ENCODE measurements at places on chromosomes 16 and 17.
A peak's percentile ranks its signal among the peaks of the same experiment; 100 is the strongest.

- no peak for DNase-seq
These were observed 47.3 kb downstream of the BRIP1 start for GRCh38 chr17:61815863-61816503.

DNA sequence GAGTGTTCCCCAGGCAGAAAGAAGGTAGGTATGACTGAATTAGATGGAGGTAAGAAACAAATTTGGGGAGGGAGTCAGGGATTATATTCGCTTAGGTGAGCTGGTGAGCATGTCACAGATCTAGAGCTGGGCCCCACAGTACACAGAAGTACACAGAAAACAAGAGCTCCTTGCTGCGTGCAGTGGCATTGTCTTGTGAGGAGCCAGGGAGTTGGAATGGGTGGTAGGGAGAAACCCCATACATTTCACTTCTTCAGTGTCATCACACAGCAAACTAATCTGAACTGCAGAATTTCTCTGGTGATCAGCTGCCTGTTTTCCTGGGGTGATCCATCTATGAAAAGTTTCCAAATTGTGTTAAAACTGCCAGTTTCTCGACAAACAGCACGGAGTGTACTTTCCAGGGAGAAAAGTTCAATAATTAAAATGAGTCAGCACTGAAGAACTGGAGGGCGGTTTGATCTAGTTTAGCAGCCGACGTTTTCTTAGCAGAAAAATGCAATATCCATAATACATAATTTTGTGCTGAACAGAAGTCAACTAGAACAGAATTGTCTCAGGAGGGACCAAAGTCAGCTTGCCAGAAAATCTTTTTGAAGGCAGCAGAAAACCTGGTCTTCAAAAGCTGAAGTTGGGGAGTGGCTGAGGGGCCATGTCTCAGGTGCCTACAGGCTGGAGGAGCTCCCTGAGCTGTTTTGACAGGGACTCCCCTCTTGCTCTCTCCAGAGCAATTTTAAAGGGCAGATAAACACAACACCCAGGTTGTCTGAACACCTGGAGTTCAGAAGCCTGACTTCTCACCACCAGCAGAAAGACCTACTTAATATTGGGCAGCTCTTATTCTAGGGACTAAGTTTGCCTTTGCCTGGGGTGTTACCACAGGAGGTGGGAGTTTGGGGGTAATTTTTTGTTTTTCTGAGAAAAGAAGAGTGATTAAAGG lies 448.6 kb downstream of the CA10 start:
- DNase-seq: no peak

DNA sequence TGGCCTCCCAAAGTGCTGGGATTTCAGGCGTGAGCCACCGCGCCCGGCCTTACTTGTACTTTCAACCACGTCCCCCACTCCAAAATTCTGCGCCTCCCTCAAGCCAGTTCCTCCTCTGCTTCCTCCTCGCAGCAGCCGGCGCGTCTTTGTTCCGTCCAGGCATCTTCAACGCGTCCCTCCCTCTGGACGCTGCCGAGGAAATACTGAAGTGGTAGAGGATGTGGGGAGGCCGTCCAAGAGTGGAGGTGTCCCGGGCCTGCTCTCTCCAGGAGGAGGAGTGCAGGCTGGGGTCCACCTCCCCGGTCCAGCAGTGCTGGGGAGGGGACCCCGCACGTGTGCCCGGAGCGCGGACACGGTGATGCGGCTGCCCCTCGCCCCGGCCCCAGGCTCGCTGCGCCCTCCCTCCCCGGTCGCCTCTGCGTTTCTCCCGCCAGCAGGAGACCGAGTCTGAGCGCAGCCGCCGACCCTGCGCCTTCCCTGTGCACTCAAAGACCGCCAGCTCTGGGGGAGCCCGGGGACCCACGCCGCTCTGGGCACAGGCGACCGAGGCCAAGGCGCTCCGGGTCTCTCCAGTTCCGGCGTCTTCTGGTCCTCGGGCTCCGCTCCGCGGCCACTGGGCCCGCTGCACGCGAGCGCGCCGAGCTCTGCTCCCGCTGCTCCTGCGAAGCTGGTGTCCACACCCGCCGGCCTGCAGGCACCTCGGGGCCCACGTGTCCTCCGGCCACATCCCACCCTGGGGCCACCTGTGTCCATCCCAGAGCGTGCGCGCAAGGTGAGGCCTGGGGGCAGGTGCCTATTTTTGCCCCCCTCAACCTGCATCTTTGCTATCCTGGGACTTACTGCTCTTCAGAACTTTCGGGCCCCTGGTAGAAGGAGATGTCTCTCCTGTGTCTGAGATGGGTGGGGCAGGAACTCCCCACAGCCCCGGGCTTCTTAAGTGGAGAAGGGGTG lies 31.7 kb downstream of the OSBPL7 start:
- DNase-seq: peak; percentile 70

GRCh38 chr16:78562111-78562510 lies 462.7 kb downstream of the WWOX start:
- DNase-seq: no peak

DNA sequence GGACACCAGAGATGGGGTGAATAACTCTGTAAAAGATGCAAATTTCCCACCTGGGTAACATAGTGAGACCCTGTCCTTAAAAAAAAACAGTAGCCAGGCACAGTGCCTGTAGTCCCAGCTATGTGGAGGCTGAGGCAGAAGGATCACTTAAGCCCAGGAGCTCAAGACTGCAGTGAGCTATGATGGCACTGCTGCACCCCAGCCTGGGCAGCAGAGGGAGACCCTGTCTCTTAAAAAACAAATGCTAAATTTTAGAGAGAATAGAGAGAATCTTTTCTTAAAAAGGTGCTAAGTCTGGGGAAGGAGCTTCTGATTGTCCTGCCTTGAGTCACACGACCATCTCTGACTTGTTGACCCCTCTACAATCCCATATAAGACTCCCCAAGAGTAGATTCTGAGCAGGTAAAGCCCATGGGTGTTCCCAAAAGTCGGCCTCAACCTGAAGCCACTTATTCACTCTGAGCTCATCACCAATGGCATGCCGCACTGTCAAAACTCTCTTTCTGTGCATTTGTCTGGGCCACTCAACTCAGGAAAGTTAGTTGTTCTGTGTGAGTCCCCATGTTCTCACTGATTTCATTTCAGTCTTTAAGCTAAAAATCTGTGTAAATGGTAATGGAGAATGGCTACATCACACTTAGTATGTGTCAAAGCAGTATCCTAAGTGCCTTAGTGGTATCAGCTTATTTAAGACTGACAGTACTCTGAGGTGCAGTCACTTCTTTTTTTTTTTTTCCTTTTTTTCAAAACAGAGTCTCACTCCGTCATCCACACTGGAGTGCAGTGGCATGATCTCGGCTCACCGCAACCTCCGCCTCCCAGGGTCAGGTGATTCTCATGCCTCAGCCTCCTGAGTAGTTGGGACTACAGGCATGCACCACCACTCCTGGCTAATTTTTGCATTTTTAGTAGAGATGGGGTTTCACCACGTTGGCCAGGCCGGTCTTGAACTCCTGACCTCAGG lies 41.6 kb downstream of the PRKCB start:
- DNase-seq: no peak

DNA sequence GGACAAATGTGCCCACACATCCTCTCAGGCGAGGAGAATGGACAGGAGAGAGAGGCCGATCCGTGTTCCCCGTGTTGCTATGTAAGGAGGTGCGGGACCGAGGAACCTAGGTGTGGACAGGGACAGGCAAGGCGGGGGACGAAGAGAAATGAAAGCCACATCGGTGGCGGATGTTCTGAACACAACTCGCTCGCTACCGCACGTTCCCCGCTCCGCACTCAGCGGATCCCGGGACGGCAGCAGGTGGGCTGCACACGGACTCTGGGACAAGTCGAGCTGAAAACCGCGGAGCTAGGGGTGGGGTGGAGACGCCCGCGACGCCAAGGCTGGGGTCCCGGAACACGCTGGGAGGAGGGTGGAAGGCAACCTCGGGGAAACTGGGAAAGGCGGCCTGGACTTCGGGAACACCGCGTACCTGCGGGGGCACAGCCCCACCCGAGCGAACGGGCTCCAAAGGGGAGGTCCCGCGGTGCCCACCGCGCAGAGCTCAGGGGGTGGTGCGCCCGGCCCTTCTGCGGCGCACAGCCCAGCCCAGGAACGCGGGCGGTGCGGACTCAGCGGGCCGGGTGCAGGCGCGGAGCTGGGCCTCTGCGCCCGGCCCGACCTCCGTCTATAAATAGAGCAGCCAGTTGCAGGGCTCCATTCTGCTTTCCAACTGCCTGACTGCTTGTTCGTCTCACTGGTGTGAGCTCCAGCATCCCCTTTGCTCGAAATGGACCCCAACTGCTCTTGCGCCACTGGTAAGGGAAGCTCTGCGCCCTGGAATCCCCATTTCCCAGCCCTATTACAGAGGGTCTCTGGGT lies at the start of gene MT1E:
Gene MT1E, plus strand, starts transcription at position 642 of the 803 bp plus-strand sequence. Its CDS starts 71 bp downstream, at position 713.
- peak; percentile 44 for DNase-seq

- no peak for DNase-seq
These were observed 8.8 kb downstream of the CMTM2 start for GRCh38 chr16:66587881-66588600.

GRCh38 chr16:58863042-58863441 lies 128.9 kb upstream of the GOT2 start:
- DNase-seq: no peak

DNA sequence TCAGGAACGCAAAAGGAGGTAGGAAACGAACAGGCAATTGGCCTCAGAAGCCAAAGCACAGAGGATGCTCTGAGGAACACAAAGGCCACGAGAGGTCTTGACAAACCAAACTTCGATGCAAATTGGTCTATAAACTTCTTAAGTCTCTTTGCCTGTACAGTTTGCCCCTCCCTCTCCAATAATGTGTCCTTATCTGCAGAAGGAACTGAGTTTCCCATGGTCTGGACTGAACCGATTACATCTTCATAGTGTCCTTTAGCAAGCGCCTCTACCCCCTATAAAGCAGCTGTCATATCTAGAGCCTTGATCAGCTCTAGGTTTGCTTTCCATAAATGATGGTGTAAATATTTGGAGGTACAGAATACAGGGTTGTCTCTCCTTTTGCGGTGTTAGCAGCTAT lies 3.1 kb upstream of the CDRT4 start:
- no peak for DNase-seq

- no peak for DNase-seq
These were observed 647.7 kb upstream of the SOX9 start for GRCh38 chr17:71472809-71473789.

DNA sequence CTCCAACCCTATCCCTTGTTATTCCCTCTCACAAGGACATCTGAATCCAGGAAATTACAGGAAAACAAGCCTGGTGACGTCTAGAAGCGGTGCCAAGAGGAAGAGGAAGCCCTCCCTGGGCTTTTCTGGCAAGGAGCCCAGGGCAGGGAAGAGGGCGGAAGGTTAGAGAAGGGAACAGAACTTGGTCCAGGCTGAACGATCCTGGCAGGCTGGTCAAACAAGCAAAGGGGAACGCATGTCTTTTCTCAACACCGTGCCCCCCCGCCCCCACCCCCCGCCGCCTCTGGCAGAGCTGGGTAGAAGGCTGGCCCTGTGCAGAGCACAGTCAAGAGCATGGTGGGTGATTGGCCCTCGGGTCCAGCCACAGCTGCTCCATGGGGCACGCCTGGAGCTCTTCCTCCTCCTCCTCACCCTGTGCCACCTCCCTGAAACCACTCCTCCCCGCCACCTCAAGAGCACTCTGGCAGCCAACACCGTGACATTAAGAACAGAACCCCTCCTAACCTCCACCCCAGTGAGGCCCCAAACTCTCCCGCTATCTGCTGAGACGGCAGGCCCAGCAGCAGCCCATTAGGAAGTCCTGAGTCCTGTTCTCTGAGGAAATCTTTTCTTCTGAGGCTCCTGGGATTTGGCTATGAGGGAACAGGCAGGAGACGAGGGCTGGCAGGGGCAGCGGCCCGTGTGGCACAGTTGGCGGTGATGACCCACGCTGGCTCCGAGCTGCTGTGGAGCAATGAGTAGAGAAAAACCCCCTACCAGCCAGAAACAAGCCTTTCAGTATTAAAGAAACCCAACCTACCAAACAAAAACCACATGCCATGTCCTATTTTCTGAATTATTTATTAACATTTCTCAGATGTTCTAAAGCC lies 7.3 kb downstream of the C16orf86 start:
- no peak for DNase-seq

DNA sequence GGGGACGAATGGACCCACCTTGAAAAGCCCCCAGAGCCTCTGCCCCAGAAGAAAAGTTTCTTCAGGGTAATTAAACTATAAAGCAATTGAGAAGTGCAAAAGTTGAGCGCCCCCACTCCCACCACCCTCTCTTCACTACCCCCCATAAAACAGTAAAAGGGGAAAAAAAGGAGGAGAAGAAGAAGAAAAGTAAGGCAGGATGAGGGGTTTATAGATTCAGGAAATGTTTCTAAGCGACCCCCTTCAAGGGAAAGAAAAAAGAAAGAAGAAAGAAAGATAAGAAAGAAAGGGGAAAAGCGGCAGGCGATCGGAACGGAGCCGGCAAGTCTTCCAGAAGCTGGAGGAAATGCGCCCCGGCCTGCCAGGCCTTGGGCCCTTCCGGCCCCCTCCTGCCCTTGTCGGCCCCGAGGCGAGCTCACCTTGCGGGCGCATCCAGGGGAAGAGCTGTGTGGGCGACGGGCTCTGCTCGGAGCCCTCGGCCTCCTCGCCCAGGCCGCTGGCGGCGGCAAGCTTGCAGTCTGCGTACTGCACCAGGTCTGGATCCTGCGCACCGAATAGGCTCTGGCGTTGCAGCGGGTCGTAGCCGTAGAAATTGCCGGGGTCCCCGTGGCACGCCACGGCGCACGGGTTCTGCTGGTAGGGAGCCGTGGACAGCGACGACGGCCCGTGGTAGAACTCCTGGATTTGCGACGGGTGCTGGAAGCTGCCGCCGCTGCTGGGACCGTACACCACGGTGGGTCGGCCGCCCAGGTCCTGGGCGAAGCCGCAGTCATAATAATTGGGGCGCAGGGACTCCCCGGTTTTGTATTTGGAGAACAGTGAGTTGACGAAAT lies 1.0 kb downstream of the HOXB8 start:
- no peak for DNase-seq

DNA sequence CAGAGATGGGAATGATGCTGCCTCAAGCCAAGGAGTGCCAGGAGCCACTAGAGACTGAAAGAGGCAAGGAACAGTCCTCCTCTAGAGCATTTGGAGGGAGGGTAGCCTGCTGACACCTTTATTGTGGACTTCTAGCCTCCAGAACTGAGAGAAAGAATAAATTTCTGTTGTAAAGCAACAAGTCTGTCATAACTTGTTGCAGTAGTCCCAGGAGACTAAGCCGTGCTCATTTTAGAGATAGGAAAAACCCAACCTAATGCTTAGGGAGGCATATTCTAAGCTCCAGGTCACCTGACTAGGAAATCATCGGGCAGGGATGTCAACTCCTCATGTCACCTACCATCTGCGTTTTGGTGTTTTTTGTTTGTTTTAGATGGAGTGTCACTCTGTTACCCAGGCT lies 345.4 kb upstream of the EEF2KMT start:
- DNase-seq: no peak

DNA sequence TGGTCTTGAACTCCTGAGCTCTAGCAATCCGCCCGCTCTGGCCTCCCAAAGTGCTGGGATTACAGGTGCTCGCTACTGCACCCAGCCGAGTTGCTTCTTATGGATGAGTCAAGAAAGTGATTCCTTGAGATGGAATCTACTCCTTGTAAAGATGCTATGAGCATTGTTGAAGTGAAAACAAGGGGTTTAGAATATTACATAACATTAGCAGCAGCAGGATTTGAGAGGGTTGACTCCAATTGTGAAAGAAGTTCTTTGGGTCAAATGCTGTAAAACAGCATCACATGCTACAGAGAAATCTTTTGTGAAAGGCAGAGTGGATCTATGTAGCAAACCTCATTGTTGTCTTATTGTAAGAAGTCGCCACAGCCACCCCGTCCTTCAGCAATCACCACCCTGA lies 72.7 kb downstream of the NT5M start:
- DNase-seq: no peak

GRCh38 chr17:1491443-1492248 lies 840 bp downstream of the MYO1C start:
- peak; percentile 64 for DNase-seq

All from activated naive CD8-positive, alpha-beta T cell treated with anti-CD3 and anti-CD28 coated beads, Interleukin-2, amount 50 U/mL, for 24 hours (primary cell).